Activated CD4-positive, CD25-positive, alpha-beta regulatory T cell (primary cell): ENCODE measurements at places on chromosomes 16 and 17.

DNA sequence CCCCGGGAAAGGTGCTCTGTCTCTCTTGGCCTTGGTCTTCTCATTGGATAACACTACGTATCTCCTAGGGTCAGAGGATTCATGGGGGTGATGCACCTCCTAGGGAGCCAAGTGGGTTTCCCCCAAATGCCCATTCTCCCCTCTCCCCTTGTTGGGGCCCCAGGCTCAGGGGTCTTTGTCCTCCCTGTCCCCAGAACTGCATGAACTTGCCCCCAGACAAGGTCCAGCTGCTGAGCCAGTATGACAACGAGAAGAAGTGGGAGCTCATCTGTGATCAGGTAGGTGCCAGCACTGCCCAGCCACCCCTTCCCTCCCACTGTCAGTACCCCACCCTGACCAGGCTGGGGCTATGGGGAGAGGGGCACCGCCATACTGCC, 8.7 kb downstream of the FMNL1 start:
- DNase-seq, result no peak

DNA sequence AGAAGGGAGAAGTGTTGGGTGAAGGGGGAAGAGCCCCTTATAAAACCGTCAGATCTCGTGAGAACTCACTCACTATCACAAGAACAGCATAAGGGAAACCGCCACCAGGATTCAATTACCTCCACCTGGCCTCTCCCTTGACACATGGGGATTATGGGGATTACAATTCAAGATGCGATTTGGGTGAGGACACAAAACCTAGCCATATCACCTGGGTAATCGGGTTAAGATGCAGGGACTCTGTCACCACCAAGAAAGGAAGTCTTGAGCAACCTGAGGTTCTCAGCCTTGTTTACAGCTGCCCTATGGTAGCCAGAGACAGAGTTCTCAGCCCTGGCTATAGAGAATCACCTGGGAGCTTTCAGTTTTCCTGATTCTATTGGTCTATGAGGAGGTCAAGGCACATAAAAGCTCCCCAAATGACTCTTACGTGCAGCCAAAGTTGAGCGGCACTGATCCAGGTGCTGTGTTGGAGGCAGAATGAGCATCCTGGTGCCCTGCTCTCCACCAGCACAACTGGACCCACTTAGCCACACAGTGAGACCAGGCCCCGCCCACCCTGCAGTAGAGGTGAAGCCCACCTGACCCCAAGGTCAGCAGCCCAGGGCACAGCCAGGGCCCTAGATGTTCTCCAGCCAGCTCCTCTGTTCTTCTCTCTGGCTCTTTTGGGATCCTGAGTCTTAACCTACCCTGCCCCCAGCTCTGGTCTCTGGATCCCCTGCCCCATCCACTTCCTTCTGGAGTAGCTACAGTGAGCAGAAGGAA, 138.5 kb upstream of the CDH5 start:
- no peak for DNase-seq

DNA sequence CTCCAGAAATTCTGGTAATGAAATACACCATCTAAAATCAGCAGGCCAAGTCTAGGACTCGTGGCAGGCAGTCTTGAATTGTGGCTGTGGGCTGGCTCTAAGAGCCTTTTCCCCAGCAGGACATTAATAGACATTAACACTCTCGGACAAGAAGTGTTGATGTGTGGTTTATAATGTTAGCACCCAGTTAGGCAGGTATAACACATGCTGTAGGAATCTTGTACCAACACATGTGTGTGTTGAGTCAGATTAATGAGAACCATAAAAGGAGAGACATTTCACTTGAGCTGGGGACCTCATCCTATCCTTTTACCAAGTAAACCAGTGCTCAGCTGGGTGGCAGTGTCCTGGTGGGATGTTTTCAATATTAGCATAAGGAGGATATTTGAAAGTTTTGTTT, 264.5 kb downstream of the FTO start:
- DNase-seq, result no peak

- DNase-seq, result no peak
Measured at GRCh38 chr17:32189343-32189742, 47.0 kb downstream of the RHOT1 start.

- no peak for DNase-seq
Measured at GRCh38 chr17:37774504-37774903, 29.6 kb upstream of the HNF1B start.

GRCh38 chr17:19371259-19372010, 6.9 kb upstream of the MAPK7 start:
- DNase-seq, result no peak

- DNase-seq, result no peak
Measured at GRCh38 chr16:8572919-8573724, 17.2 kb downstream of the TMEM114 start.

GRCh38 chr17:65078441-65079160, 22.1 kb upstream of the GNA13 start:
- DNase-seq, result no peak

DNA sequence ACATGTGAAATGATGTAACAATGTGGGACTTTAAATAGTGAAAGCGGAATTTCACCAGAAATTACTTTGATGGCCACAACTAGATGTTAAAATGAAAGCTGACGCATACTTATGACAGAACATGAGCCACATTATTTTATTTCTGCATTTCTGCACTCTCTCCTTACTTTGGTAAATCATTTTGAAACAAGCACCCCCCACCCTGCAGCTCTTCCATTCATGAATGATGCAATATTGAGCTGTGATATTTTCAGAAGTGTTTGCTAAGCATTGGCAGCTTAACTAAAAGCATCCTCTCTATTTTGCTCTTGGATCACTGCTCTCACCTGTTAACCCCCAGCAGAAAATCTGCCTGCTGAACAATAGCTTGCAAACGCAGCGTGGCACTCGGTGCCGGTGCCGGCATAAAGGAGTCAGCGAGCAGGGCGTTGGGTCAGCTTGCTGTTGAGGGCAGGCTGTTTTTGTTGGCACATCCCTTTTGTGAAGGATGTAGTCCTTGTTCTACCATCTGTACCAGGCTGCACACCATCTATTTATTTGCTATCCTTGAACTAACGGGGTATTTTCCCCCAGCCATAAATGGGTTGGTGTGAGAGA, 30.8 kb upstream of the CBLN1 start:
- no peak for DNase-seq

GRCh38 chr17:74211141-74211911, 2.0 kb upstream of the TTYH2 start:
- no peak for DNase-seq

GRCh38 chr16:12900599-12901203, 697 bp upstream of the SHISA9 start:
- no peak for DNase-seq

DNA sequence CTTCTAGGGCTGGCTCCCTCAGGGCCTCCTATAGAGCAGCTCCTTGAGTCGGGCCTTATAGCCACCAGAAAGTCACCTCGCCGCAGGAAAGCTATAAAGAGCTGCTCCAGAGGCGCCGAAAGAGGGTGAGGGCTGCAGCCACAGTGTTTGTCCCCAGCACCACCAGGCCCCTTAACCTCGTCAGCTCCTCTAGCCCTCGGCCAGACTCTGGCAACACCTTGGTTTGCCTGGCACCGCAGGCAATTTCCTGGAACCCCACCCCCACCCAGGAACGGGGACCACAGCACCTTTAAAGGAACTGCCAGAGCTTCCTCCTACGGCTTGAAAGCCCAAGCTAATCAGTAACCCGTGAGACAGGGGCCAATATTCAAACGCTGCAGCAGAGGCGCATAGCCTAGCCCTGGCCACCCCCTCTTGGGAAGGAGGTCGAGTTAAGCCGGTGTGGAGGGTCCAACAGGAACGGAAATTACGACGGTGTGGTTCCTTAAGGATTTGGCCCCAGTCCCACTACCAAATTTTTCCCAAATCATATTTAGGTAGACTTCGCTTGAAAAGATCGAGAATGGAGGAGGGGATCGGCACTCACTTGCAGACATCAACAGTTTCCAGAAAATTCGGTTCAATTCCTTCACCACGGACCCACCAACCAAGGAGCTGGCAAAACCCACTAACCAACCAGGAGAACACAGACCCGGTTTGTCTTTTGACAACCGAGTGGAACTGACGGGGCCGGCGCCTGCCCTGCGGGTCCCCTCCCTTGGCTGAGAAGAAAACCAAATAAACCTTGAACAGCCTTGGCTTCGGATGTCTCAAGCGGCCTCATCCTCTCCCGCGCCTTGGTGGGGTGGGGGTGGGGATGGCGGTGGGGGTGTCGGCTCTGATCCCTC, 3.0 kb downstream of the HOXB6 start:
- DNase-seq, result no peak

DNA sequence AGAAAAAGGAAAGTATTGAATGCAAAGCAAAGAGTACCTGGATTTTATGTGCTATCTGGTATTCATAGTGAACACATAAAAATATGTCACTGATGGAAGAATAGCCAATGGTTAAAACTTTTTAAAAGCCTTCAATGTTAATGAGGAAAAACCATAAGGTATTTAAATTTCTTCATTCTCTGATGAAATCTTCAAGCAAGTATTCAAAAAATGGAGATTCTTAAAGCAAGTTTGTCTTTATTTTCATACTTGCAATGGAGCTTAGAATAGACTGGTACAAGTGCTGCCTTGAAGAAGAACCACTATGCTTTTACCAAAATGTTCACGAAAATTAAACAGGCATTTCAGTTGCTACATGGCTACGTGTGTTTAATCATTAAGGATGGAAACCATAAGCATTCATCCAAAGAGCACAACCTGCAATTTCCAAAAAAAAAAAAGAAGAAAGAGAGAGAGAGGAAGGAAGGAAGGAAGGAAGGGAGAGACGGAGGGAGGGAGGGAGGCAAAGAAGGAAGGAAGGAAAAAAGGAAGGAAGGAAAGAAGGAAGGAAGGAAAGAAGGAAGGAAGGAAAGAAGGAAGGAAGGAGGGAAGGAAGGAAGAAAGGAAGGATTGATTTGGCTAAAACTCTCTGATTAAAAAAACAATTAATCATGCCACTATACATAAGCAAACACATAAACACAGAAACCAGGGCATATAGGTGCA, 17.6 kb downstream of the HS3ST3A1 start:
- DNase-seq, result no peak

- DNase-seq, result no peak
Measured at GRCh38 chr17:43463241-43463640, 20.5 kb upstream of the DHX8 start.

DNA sequence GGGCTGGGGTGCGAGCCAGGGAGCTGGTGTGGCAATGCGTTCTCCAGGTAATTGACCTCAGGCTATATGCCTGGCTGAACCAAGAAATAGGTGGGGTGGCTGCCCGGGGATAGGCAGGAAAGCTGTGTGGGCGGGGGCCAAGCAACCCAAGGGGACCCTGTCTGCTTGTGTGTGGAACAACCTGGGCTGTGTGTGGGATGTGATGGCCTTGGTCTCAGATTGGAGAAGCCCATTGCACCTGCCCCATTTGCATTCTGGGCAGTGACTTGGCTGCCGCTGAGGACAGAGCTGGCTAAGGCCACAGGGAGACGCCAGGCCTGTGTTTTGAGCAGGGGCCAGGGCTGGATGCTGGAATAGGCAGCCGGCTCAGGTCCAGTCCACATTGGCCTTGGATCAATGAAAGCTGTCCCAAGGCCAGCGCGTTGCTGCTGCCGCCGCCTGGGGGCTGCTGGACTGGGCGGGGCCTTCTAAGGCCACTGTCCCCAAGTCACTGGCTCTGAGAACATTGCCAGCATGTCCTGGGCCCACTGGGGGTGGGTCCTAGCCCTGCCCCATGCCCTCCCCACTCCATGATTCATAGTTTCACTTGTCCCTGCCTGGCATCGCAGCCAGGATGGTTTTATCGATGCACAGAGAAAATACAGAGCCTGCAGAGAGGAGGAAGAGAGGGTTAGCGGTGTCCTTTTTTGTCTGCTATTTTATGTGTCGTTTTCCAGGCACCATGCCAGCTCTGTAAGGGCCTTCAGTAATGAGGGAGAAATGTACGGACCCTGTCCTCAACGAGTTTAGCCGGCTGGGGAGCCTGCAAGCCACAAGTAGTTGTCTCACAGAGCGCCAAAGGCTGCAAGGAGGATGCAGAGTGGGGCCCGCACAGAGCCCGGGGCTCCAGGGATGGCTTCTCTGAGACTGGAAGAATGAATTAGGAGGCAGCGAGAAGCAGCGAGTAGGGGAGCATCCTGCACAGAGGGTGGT, 43.9 kb downstream of the NKD1 start:
- DNase-seq, result no peak

- DNase-seq, result no peak
Measured at GRCh38 chr16:21156767-21157467, 1.6 kb upstream of the LDAF1 start.

DNA sequence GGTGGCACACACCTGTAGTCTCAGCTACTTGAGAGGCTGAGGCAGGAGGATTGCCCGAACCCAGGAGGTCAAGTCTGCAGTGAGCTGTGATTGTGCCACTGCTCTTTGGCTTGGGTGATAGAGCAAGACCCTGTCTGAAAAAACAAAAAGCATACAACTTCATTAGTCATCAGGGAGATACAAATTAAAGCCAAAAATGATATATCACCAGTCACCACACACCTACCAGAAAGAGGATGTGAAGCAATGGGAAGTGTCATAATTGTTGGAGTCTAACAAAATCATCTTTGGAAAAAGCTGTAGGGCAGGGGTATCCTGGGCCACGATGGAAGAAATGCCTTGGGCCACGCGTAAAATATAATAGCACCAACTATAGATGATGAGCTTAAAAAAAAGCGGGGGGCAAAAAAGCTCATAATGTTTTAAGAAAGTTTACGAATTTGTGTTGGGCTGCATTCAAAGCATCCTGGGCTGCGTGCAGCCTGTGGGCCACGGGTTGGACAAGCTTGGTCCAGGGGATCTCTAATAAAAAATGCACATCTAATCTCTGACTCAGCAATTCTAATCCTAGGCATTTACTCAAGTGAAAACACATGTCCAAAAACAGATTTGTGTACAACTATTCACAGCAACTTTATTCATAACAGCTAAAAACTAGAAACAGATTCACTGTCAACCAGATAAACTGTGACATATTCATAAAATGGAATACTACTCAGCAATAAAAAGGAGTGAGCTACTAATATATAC, 65.9 kb downstream of the HIC1 start:
- no peak for DNase-seq

- DNase-seq, result no peak
Measured at GRCh38 chr17:68297195-68297594, 5.9 kb downstream of the ARSG start.

DNA sequence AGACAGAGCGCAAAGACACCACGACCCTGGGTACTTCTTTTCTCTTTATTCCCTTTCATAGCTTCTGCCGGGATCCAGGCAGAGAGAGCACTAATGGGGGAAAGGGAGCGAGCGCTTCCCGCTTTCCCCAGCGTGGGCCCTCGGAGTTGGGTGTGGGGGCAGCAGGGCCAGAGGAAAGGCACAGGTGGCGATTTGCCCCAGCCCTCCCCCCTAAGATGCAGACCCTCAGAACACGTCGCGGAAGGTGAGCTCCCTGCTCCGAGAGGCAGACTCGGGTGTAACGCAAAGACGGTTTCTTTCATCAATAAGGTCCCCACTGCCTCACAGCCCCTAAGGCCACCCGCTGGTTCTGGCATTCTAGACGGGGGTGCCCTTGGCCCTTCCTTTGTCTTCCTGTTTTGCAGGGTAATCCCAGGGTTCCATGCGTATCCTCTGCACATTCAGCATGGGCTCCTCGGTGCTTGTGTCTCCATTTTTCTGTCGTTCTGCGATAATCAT, 570 bp upstream of the NME3 start:
- no peak for DNase-seq

DNA sequence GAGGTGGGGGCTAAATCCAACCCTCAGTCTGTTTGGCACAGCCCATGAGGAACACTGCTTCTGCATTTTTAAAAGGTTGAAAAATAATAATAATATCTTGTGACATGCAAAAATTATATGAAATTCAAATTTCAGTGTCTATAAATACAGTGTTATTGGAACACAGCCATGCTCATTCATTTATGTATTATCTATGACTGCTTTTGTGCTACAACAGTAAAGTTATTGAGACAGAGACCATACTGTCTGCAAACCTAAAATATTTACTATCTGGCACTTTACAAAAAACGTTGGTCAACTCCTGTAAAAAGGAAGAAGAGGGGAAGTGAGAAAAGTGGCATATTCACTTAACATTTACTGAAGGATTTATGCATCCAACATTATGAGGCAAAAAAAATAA, 3.1 kb downstream of the ABCA5 start:
- no peak for DNase-seq
